ENCODE measurements at places on chromosomes 11 and 22.

DNA sequence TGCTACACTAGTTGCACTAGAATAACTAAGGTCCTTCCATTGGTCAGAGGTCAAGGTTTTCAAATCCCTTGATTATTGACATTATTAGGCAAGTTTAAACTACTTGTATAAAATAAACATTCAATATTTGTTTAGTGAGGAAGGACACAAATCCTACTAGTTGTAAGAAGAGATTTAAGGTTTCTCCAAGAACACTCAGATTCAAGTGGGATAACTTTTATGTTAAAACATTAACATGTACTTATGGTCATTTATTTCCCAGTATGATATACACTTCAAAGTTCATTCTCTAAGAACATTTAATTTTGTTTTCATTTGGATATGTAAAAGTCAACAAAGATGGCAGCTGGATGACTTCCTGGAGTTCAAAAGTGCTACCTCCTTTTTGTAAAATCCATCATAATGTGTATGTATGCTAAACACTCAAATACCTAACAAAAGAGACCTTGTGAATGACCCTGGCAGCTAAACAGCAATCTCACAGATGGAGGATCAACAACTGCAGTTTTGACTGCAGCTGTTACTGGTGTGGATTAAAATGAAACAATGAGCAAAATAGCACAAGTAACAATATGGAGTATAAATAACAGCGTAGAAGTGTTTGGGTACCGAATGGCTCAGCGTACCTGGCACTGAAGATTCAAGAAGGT, 1.5 kb downstream of the CCDC90B start:
- no peak for DNase-seq

- no peak for DNase-seq
Observed at GRCh38 chr11:125085301-125086081, 22.4 kb downstream of the SLC37A2 start.

DNA sequence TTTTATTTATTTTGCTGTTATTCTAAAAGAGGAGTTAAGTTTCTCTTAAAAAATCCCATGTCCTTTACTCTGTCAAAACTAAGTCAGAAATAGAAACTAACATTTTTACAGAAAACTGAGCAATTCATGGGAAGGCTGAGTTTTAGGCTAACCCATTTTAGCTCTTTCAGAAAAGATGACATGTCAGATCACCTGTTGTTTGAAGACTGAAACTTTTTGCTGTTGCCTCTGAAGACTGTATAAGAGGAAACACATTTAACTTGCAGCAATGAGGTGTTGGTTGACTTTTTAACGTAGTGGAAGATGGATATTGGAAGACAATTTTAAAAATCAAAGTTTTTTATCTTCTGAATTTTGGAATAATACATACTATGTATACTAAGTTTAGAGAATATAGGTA, 115.4 kb downstream of the METTL15 start:
- DNase-seq = no peak

GRCh38 chr11:6618117-6619003, 862 bp downstream of the TPP1 start:
- DNase-seq = peak; percentile 79

GRCh38 chr11:134046681-134047449, 22.0 kb upstream of the JAM3 start:
- DNase-seq = no peak

DNA sequence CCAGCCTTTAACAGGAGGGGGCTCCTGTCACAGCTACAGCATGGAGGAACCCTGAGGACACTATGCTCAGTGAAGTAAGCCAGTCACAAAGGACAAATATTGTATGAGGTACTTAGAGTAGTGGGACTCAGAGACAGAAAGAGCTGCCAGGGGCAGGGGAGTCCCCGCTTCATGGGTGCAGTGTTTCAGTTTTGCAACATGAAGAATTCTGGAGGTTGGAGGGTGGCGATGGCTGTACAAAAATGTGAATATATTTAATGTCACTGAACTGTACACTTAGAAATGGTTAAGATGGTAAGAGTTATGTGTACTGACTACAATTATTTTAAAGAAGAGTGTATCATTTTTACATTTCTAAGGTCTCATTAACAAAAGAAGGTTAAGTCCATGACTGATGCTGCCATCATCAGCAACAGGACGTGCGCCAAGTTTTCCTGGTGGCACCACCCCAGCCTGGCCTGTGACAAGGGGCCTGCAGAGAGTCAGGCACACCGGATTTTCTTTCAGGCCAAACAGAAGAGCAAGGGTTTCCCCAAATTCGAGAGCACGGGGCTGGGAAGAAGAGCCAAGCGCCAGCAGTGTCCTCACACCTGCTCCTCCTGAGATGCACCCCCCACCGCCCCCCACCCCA, 22.1 kb downstream of the YPEL1 start:
- DNase-seq = no peak

DNA sequence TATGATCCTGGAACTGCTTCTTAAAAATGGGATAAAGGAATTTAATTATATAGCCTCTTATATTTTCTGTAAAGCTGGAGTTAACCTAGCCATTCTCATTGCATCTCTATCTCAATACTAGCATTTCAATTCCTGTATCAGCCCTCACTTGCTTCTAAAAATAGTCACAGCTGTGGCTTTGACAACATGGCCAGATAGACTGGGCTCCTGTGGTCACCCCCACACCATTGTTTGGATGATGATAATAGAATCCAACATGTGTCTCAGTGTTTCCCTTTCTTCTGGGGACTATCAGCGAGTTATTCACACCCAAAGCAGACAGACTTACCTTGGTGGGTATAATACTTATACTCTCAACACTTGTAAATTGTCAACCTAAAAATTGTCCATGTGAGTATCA, 6.9 kb downstream of the VWA5A start:
- no peak for DNase-seq
